Ammon's horn (tissue), 1 donor: ENCODE measurements at places on chromosomes 1 and 21.
A peak's percentile ranks its signal among the peaks of the same experiment; 100 is the strongest.

DNA sequence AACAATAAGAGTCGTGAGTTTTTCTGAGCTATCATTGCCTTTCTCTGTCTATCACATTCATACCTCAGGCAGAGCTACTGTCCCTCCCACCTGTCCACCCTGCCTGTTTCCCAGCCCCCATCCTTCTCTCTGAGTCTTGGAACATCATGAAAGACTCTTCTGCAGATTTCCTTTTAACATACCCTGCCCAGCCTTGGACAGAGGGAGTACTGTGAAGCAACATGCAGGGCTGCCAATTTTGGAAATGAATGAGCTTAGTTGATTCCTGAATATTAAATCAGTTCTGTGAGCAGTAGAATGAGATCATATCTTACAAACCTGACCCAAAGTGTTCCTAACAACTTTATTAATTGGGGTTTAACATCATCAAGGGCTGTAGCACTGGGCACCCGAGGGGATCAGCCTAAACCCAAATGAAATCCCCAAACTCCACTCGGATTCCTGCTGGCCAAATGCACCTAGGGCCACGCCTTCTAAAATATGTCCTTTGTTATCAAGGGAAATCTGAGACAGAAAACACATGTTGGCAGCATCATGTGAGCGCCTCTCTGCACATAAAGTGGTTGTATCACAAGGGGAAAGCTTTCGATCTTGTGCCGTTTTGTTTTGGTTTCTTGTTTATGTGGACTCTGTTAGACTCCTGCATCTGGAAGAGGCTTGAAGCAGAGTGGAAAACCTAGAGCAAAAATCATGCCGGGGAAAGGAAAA is 357.6 kb downstream of the KIF26B start:
- DNase-seq: peak; percentile 54

GRCh38 chr1:71240656-71241055 is 159.8 kb upstream of the ZRANB2 start:
- no peak for DNase-seq

DNA sequence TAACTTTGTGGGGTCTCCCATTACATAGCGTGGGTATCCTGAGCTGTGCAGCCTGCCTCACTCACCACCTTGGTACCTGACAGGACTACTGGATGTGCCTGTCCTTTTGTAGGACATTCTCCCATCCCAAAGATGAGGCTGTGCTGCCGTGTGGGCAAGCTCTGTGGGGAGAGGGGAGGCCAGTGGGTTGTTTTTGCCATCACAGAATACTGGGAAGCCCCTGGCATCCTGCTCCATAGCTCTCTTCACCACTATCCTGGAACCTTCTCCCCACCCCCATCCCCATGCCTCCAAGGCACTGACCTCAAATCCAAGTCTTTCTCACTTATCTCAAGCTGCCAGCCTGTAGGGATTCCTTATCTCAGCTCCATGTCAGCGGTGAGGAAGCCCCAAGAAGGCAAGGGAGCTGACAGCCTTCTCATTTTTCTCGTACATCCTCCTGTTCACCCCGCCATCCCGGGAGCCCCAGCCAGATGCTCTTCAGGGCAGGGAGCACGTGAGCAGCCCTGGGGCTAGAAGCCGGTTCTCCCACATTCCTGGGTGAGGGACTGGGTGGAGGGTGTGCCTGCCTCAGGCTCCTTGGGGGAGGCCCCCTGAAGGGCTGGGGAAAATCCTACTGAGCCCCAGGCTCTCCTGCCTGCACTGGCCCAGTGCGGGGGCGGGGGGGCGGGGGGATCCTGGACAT is 2.4 kb upstream of the ELF3 start:
- no peak for DNase-seq

GRCh38 chr1:46136711-46137110 is 4.3 kb upstream of the PIK3R3 start:
- no peak for DNase-seq

DNA sequence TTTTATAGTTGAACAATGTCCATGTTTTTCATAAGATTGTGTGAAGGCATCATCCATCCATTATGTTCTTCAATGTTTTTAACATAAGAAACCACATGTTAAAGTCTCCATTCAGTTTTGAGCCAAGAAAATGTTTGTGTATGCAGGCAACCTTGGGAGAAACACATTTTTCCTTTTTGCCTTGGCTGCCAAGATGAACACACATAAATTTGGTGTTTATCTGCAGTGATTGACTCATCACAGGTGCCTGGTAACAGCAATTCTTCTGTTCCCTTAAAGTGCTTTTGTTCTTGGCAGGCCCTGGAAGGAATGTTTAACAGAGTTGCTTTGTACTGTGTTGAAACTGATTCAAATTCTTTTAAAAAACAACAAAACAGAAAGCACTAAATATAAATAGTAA is 709.9 kb upstream of the ADGRL4 start:
- peak; percentile 4 for DNase-seq

- DNase-seq: no peak
Observed at GRCh38 chr1:214688891-214689290, 85.9 kb downstream of the CENPF start.

DNA sequence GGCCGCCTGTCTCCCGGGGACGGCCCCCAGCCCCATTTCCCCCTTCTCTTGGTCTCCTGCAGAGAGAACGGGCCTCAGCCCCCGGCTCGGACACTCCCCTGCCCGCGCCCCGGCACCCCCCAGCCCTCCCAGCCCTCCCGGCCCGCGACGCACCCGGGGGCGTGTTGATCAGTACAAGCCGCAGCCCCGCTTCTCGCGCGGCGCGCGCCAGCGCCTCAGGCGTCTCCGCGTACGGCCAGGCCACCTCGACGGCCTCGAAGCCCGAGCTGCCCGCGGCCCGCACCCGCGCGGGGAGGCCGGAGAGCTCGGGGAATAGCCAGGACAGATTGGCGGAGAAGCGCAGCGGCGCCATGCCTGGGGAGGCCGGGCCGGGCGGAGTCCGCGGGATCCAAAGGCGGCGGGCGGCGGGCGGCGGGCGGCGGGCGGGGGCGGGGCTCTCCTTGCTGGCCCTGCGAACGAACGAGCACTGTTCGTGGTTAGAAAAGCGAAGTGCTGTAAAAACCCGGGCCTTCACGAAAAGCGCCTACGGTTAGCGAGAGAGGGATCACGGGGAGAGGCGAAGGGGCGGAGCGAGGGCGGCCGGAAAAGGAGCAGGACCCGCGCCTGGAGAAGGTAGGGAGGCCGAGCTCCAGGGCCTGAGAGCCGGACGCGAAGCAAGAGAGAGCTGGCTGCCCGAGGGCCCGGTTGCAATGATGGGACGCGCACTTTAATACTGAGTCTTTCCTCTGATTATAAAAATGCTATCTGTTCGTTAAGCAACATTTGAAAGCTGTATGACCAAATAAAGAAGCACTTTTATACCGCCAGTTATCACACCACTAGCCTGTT is at the start of gene HYI:
HYI (minus strand) TSS at position 490 of the 828 bp plus-strand sequence; CDS start at position 352, 138 bp downstream.
- DNase-seq: peak; percentile 88

GRCh38 chr1:184482136-184482535 is 95.3 kb downstream of the C1orf21 start:
- DNase-seq: peak; percentile 25

DNA sequence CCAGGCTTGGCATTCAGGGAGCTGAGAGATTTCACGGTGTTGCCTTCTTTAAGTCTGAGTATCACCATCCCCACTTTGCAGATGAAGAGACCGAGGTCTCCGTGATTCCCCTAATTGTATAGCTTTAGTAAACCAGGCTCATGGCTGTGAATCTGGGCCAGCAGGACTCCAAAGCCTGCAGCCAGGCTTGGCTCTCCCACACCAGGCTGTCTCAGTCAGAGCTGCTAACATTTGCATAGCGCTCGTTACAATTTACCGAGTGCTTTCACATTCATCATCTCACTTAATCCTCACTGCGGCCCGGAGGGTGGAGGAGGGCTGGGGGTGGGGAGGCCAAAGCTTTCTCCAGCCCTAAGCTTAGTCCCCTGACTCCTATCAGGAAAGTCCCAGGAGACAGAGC is 11.7 kb downstream of the C1orf94 start:
- no peak for DNase-seq

- DNase-seq: no peak
Observed at GRCh38 chr1:33072707-33073106, 8.2 kb upstream of the AZIN2 start.

- no peak for DNase-seq
Observed at GRCh38 chr1:201949491-201949890, 3.1 kb upstream of the LMOD1 start.

GRCh38 chr1:116997066-116997465 is 4.5 kb upstream of the CD101 start:
- DNase-seq: no peak

DNA sequence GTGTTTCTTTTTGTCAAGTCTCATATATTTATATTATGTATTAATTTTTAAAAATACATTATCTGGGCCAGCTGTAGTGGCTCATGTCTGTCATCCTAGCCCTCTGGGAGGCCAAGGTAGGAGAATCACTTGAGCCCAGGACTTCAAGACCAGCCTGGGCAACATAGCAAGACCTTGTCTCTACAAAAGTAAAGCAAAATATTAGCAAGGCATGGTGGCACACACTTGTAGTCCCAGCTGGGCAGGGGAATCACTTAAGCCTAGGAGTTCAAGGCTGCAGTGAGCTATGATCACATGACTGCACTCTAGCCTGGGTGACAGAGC is 189.1 kb downstream of the SMYD3 start:
- DNase-seq: no peak

GRCh38 chr1:34925730-34926129 is 3.7 kb downstream of the DLGAP3 start:
- no peak for DNase-seq

- no peak for DNase-seq
Observed at GRCh38 chr1:72724951-72725861, 442.9 kb upstream of the NEGR1 start.

GRCh38 chr1:41508290-41508689 is 23.8 kb upstream of the EDN2 start:
- no peak for DNase-seq

GRCh38 chr1:116991171-116991845 is 10.3 kb upstream of the CD101 start:
- DNase-seq: no peak

DNA sequence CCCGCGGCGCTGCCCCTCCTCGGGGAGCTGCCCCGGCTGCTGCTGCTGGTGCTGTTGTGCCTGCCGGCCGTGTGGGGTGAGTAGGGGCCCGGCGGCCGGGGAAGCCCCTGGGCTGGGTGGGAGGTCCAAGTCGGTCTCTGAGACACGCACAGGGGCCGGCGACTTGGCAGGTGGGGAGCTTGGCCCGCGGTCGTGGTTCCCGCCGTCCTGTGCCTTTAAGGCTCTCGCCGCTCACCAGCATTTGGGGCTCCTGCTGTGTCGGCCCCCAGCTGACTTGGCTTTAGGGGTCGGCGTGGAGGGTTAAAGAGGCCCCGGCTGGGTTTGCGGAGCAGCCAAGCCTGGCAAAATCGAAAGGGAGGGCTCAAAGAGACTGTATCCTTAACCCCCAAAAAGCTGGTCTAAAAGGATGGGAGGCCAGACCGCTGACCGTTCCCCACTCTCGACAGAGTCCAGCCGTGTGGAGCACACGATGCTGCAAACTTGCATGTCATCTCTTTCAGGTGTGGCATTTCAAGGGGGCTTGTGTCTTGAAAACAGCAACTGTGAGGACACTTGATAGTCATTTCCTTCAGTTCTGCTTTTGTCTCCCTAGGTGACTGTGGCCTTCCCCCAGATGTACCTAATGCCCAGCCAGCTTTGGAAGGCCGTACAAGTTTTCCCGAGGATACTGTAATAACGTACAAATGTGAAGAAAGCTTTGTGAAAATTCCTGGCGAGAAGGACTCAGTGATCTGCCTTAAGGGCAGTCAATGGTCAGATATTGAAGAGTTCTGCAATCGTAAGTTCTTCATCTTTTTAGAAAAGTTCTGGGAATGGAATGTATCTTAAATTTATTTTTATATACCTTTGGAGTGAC is 540 bp downstream of the CD55 start:
- DNase-seq: peak; percentile 24

GRCh38 chr1:26923711-26924110 is 2.2 kb downstream of the NUDC start:
- DNase-seq: no peak

DNA sequence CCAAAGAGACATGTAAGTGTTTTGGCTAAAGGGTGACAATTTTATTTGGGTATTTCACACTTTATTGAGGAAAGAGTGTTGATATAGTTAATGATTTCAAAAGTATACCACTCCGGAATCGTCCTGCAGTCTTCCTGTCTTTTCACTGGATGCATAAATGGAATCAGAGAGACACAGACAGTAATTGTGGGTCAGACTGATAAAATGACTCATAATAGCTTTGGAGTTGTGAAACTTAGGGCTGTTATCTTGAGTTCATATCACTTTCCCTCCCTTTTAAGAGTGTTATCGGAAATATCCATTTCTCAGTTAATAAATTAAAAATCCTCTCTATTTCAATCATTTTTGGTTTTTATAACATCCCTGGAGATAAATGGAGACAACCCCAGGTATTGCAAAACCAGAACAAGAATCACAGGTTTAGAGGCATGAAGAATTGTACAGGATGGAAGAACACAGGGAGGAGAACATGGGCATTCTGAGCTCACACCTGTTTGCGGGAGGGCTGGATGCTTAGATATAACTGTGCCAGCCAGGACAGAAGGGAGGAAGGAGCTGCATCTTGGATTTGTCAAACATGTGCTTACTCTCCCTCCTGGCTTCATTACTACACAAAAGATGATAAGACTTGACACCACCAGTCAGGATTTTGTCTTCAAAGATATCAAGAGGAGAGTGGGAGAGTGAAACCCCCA is 185.4 kb downstream of the LMO4 start:
- no peak for DNase-seq

DNA sequence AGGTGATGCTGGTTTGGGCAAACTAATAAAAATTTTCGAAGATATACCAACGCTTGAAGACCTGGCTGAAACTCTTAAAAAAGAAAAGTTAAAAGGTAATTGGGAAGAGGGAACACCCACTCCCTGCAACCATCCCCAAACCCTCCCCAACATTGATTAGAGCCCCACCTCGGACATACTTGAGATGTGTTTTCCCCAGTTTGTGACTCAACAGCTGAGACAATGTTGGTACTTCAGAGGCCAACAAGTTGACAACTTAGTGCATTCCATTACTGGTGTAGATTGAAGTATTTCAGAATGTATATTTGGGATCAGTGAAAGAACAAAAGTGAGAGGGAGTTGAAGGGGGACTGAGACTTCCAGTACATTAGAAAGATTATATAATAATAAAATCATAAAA is 5.1 kb downstream of the IFI16 start:
- DNase-seq: no peak

DNA sequence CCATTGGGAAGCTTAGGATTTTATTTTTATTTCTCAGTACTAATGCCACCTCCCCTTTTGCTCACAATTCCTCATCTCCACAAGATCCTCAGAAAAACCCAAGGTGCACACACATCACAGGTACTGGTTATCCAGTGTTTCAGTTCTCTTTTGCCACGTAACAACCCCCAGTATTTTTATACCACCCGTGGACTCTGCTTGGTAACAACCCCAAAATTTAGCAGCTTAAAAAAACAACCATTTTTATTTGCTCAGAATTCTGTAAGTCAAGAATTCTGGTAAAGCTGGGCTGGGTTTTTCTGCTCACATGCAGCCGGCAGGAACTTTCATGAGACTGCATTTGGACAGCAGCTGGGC is 180.0 kb downstream of the KAZN start:
- DNase-seq: no peak

DNA sequence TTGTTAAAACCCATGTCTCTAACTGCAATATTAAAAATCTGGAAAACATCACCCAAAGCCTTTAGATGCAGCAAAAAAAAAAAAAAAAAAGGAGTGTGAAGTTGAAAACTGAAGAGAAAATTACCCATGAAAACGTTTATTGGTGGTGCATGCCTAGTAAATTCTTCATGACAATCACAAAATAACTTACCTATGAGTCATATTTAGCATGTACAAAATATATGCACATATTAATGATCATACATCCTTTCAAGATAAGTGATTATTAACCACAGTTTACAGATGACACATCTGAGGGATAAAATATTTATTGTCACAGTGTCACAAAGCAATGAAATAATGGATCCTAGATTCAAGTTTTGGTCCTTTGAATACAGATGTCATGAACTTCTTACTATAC is 505.2 kb upstream of the NR5A2 start:
- DNase-seq: no peak
